Urothelium cell line (cell line): ENCODE measurements at places on chromosomes 2 and 18.

DNA sequence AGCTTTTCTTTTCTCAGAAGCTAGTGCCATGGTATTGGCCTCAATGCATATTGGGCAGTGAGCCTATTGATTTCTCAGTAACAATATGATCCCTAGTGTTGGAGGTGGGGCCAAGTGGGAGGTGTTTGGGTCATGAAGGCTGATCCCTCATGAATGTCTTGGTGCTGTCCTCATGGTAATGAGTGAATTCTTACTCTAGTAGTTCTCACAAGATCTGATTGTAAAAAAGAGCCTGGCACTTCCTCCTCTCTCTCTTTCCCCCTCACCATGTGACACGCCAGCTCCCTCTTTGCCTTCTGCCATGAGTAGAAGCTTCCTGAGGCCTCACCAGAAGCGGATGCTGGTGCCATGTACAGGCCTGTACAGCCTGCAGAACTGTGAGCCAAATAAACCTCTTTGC, 12.8 kb upstream of the TBC1D8 start:
- no peak for DNase-seq

GRCh38 chr2:216242365-216242764, 129.9 kb downstream of the MARCHF4 start:
- no peak for DNase-seq

GRCh38 chr2:27636766-27637165, 7.9 kb downstream of the GPN1 start:
- DNase-seq: no peak

- DNase-seq: no peak
Observed at GRCh38 chr2:219496825-219497494, 1.7 kb upstream of the GMPPA start.

- DNase-seq: peak; percentile 41
Observed at GRCh38 chr2:133657591-133657990, 89.3 kb upstream of the NCKAP5 start.

DNA sequence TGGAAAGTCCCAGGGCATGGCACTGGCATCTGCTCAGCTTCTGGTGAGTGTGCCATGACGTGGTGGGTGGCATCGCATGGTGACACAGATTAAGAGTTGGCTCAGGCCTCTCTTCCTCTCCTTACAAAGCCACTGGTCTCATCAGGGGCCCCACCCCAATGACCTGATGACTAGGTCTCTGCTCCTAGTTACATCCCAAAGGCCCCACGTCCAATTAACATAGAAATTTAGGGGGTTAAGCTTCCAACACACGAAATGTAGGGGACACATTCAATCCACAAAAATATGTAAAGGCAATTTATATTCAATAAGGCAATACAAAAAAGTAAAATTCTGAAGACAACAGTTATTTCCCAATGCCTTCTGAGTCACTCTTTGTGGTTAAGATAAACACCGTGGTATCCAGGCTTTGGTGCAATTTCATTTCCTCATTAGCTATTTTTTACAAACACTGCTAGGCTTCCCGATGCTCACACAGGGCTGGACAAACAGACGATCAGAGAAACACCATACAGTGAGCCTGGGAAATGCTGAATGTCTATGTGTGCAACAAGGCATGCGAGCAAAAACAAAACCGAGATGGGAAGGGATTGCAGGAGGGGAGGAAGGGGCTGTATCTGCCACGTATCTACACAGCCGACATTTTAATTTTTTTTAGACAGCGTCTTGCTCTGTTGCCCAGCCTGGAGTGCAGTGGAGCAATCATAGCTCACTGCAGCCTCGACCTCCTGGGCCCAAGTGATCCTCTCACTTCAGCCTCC, 67.2 kb downstream of the MBP start:
- peak; percentile 57 for DNase-seq

DNA sequence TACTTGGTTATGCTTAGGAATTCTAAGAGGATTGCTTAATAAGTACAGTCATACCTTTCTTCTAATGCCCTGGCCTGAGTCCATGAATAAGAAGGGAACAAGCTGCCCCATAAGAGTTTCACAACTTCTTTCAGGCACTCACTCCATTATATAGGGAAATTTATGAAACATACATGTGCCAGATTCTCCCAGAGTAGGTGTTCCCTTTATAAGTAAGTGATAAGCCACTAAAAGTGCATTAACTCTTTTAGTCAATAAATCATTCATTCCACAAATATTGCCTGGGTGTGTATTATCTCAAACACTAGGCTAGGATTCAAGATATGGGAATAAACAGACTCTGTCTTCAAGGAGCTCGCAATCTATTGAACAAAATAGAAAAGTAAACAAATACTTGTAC, 84.5 kb upstream of the RBBP8 start:
- DNase-seq: no peak

DNA sequence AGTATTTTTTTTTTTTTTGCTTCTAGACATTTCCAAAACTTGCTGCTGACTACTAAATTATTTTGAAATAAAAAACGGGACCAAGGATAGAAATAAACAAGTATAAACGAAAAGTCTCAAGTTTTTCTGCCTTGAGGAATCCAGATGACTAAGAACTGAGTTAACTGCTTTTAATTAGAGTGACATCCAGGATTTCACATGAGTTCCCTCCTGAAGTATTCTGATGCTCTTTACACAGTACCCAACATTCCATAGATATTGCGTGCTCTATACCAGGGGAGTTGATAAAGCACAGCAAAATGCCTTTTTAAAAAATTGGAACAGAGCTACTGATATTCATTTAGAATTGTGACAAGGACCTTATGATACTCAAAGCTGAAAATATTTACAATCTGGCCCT, 618.0 kb downstream of the CCDC85A start:
- no peak for DNase-seq

- DNase-seq: no peak
Observed at GRCh38 chr2:24739354-24740025, 53.7 kb downstream of the PTRHD1 start.

- no peak for DNase-seq
Observed at GRCh38 chr18:22088996-22089640, 80.3 kb upstream of the GATA6 start.

GRCh38 chr2:25215948-25216679, 47.7 kb upstream of the POMC start:
- no peak for DNase-seq

DNA sequence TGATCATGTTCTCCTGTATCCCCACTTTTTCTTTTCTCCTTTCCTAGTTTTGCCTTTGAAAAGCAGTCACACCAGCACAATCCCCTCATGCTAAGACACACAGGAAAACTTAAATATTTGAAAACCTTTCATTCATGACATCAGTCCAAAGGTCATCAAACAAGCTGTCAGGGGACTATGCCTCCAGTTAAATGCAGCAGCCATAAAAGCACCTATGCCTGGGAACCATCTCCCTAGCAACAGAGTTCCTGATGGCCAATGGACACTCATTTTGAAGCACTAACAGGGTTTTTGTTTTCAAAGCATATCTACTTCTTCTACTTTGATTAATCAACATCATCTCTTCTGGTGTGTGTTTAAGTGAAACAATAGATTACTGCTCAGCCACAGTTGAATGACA, 286.4 kb upstream of the PARD3B start:
- DNase-seq: no peak

DNA sequence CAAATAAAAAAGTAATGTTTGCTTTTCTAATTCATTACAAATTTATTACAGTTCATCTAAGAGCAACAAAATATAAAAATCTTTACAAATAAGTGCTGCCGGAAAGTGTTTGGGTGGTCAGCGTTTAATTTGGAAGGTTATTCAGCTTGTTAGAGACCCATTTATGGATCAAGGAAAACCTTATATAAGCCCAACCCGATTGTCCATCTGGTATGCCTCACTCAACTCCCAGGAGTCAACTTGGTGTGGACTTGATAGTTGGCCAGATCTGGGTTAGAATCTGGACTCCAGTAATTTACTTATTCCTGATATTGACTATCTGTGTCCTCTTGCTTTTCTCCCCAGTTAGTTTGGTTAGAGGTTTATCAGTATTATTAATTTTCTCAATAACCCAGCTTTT, 106.2 kb downstream of the KCTD1 start:
- no peak for DNase-seq

DNA sequence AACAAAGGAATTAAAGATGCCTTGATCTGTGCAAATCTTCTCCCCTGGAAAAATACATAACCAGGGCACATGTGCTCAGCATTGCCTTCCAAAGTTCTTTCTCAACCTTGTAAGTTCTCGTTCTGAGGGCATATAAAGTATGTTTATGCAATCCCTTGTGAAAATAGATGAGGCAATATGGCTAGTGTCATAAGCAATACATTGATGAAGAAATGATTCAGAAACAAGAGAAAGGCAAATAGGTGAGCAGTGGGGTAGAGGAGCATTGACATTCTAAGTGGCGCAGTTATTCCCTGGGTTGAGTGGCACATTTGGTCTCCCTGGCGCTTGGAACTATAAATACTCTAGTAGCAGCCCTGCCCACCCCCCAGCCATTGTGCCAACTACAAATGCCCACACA, 57.4 kb upstream of the PGAP1 start:
- no peak for DNase-seq

- no peak for DNase-seq
Observed at GRCh38 chr2:3503483-3503882, 15.8 kb downstream of the ADI1 start.

- DNase-seq: no peak
Observed at GRCh38 chr18:2587788-2588187, 16.4 kb downstream of the NDC80 start.

GRCh38 chr2:49914281-49914680, 760.0 kb upstream of the FSHR start:
- peak; percentile 61 for DNase-seq

DNA sequence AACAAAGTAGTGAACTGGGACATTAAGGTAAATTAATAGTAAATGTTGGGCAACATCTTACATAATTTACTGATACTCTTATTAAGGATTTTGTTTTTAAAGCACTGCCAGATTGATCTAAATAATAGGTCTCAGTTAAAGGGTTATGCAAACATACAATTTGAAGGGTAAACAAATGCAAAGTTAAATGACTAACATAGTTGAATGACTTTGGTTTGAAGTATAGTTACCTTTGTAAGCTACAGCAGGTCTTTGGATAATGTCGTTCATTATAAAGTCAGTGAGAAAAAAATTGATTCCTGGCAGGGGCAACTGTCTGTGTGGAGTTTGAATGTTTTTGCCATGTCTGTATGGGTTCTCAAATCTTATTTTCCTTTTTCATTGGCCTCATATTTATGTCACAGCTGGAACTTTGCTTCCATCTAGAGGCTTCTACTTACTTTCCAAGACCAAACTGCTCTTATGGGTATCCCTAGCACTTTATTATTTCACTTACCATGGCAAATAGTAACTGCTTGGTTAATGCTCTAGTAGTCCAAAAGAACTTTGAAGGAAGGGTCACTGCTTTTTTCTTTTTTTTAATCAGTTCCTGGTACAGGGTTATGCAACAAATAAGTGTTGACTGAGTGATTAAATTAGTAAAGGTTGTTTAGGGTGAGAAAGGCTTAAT, 107.8 kb downstream of the NBEAL1 start:
- no peak for DNase-seq

DNA sequence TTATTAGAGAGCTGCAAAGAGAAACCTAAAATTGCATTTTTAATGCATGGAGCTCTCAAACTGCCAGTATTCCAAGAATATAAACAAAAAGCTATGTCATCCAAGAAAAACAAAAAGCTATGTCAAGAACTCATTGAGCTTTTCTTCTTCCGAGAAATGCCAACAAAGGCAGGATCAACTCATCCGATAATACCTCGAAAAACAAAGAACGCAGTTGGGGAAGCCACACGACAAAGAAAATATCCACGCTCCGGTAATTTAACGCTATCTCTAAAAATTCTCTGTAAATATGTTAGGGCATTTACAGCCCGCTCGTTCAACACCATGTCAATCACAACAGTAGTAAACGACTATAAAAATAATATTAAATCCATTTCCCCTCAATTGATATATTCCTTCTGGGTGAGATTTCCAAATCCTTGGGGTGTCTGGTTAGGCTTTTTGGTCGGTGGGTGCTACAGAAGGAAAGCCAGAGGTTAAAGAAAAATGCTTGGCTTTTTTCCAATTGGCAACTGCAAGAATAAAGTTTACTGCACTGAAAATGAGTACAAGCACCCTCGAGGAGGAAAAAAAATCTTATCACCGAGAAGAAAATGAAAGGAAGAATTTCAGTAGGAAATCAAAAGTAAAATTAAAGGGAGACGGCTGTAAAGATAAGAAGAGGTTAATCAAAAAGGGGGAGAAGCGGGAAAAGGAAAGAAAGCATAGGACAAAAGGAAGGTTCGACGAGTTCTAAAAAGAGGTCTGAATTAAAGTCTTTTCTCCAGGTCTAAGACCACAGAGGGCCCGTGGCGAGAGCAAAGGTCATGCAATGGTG, 856 bp downstream of the TIA1 start:
- DNase-seq: peak; percentile 12

- DNase-seq: no peak
Observed at GRCh38 chr2:54208364-54209240, 47.4 kb downstream of the TSPYL6 start.

- no peak for DNase-seq
Observed at GRCh38 chr2:11397513-11397912, 53.1 kb upstream of the ROCK2 start.

GRCh38 chr2:235270956-235271355, 222.9 kb upstream of the AGAP1 start:
- peak; percentile 61 for DNase-seq

DNA sequence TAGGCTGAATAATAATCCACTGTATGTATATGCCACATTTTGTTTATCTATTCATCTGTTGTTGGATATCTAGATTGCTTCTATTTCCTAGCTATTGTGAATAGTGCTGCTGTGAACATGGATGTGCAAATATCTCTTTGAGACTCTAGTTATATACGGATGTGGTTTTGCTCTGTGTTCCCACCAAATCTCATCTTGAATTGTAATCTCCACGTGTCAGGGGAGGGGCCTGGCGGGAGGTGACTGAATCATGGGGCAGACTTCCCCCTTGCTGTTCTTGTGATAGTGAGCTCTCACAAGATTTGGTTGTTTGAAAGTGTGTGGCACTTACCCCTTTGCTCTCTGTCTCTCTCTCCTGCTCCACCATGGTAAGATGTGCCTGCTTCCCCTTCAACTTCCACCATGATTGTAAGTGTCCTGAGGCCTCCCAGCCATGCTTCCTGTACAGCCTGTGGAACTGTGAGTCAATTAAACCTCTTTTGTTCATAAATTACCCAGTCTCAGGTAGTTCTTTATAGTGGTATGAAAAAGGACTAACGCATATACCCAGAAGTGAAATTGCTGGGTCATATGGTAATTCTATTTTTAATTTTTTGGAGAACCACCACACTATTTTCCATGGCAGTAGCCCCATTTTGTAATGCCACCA, 86.1 kb upstream of the UPP2 start:
- DNase-seq: no peak

GRCh38 chr2:236964291-236964690, 121.4 kb upstream of the COPS8 start:
- DNase-seq: no peak

DNA sequence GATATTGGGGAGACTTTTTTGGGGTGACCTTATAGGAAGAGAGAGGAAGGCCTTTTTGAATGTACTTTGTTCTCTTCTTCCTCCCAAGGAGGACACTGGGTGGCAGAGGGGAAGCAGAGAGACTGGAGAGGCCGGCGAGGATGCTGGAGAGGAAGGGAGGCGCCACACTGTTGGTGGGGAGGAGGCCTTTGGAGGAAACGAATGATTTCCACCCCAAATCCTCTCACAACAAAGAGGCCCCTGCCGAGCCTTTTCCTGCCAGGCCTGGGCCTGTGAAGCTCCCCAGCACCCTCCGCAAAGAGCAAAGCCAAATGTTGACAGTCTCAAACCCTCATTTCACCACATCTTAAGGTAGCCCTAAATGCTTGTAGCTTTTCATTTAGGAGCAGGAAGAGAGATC, 59.0 kb upstream of the UPP2 start:
- DNase-seq: no peak
